ENCODE measurements at places on chromosomes 2 and 18. TPM values are rescaled to one million over a fixed set of nuclear protein-coding genes. Genes with fewer than 3 reads are reported as not detected.

Gene DDX1
- 85.6 TPM for total RNA-seq

Gene UPP2
- 0.11 TPM for total RNA-seq

Gene FAHD2B
- total RNA-seq: 7.1 TPM

Gene CEBPZ
- total RNA-seq: 37.2 TPM

Gene SULT1C4
- 6.6 TPM for total RNA-seq

Gene CAPN14
- total RNA-seq: 0.15 TPM

Measured in thyroid gland (tissue), 4 donors.